ENCODE measurements at places on chromosomes 12 and 14.

DNA sequence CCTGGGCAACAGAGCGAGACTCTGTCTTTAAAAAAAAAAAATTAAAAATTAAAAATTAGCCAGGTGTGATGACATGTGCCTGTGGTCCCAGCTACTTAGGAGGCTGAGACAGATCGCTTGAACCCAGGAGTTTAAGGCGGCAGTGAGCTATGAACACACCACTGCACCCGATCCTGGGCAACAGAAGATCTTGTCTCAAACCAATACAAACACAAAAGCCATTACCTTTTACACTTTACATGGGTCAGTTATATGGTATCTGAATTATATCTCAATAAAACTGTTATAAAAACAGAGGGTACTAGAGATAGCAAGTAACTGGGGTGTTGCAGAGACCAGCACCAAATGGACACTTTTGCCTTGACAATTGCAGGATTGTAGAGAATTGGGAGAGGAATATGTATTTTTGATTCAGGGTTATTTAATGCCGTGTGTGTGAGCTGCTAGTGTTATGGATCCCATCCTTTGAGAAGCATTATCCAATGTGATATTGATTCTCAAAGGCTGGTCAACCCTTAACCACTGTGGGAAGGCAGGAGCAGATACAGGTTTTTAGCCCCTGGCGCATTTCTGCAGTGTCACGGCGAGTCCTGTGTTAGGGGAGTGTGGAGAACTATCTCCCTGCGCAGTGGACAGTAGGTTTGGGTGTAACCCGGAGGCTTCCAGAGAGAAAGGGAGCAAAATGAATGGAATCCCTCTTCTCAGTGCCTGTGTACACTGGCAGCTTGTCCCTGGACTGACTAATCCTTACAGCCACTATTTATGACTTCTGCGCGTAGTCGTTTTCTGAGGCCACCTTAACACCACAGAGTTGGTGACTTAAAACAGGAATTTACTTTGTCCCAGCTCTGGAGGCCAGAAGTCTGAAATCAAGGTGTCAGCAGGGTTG is 4.3 kb downstream of the PSMD9 start:
- no peak for DNase-seq

GRCh38 chr12:32615441-32615840 is 63.7 kb upstream of the DNM1L start:
- DNase-seq: no peak

DNA sequence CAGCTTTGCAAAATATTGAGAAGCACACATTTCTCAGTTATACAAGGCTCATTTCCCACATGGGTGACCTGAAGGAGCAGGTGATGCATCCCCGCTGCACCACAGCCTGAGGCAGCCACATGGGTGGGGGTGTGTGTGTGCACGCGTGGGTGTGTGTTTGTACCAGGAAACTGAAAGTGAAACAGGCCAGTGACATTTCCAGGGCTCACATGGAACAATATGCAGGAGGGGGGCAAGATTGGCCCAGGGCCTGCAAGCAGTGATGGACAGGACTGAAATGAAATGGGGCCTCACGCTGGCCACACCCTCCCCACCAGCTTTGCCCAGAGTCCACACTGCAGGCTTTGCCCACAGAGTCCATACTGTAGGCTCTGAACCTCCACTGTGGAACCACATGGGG is 154.2 kb upstream of the PARP11 start:
- DNase-seq: no peak

DNA sequence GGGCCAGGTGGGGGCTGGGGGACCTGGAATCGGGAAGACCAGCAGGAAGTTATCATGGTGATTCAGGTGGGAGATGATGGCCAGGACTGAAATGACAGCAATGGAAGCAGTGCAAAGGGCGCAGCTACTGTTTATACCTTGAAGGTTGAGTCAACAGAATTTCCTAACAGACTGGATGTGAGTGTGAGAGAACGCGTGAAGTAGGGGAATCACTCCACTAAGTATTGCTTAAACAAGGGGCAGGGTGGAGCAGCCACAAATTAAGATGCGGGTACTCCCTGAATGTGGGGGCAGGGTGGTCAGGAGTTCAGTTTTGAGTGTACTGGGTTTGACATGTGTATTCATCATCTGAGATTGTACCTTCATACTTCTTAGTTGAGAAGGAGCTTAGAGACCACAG is 45.1 kb downstream of the MYF5 start:
- DNase-seq: no peak

DNA sequence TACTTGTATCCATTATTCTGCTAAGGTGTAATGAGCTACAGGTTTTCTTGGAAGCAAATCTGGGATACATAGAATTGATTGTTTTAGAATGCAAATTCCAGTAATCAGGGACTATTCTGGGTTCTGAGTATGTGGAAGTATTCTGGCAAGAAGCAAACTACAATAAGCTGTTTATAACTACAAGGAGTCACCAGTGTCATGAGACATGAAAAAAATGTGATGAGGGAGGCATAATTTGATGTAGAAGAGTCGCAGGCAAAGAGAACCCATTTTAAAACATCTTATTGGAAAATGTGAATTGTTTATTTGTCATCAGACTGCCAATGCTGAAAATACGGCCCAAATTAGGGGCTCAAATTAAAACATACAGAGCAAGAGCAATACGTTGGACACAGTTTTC is 321.8 kb upstream of the E2F7 start:
- DNase-seq: no peak

DNA sequence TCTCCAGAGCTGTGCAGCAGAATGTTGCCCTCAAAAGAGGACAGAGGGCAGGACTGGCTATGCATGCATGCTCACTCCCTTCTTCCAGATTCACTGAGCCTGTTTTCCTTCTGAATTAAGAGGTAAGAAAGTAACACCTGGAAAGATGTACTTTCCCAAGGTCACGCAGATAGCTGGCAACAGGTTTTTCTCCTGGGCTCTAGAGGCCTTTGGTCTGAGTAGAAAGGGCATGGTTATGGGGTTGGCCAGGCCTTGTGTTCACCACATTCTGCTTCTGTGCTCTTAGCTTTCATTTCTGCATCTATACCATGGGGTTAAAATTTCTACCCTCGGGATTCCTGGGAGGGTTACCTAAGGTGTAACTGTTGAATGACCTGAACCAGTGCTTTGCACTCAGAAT is 57.5 kb downstream of the RASSF3 start:
- DNase-seq: no peak

Data from right lung (tissue), 10 donors.